Uterus (tissue), 4 donors: ENCODE measurements at places on chromosomes 2 and 18. TPM values are rescaled to one million over a fixed set of nuclear protein-coding genes. Genes with fewer than 3 reads are reported as not detected.
A peak's percentile ranks its signal among the peaks of the same experiment; 100 is the strongest.

- DNase-seq, result no peak
Observed at GRCh38 chr2:116810645-116811044, 1003.8 kb upstream of the DDX18 start.

DNA sequence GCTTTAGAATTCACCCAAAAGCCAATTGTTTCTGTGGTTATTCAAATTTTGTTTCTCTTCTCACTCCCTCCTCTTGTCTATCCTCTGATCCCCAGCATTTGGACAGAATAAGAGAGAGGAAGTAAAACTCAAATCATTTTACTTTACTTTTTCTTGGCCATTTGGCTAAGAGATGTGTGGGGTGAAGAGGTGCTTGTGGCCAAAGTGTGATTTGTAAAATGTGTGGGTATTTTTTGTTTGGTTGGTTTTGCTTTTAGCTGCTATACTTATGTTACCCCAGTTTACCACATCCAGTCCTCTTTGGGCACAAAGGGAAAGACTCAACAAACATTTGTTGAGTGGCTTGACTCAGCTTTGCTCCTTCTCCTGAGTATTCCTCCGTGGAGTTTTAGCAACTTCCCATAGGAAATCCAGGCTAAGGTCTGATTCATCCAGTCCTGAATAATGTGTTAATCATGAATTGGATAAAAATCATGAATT, 109.1 kb upstream of the CYP1B1 start:
- no peak for DNase-seq

DNA sequence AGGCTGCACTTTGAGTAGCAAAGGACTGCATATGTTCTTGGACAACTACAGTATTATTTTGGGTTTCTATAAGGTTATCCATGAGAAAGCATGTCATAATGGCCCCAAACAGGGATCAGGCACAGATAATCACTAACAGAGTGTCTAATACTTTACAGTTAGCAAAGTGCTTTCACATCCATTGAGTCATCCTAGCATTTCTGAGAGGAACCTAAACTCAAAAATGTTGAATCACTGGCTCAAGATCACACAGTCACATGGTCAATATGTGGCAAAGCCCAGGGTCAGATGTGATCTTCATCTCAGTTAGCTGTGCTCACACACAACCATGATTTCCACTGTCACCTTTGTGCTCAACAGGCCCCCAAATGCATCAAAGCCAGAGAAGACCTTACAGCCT, 156.1 kb upstream of the VRK2 start:
- no peak for DNase-seq

- DNase-seq, result no peak
Observed at GRCh38 chr2:38474021-38474456, 97.0 kb upstream of the ATL2 start.

DNA sequence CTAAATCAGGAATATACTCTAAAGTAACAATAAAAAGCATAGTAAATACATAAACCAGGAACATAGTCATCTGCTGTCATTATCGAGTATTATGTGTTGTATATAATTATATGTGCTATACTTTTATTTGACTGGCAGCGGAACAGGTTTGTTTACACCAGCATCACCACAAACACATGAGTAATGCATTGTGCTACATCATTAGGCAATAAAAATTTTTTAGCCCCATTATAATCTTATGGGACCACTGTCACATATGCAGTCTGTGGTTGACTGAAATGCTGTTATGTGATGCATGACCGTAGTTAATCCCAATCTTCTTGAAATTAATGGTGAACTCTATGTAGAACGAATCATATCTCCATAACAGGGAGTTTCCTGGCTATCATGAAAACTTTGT, 136.7 kb upstream of the ZFP36L2 start:
- no peak for DNase-seq

DNA sequence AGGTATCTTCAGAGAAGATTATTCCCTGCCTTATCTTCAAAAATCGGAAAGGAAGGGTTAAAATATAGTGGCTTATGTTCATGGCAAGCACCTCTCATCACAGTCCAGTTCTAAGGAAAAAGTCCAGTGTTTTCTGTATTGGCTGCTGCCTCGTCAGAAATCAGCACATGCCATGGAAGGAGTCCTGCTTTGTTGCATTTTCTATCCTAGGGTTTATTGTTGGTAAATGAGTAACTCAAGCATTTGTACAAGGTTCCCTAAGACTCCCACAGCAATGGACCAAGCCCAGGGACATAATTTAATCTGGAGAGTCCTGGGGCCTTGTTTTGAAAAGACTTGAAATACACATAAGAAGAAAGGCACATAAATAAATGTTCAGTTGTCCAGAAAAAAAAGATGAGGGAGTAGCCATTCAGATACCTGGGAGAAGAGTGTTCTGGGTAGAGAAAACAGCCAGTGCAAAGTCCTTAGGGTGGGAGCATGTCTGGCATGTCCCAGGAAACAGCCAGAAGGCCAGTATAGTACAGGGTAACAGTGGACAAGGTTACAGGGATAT, 26.4 kb downstream of the NBEAL1 start:
- no peak for DNase-seq

DNA sequence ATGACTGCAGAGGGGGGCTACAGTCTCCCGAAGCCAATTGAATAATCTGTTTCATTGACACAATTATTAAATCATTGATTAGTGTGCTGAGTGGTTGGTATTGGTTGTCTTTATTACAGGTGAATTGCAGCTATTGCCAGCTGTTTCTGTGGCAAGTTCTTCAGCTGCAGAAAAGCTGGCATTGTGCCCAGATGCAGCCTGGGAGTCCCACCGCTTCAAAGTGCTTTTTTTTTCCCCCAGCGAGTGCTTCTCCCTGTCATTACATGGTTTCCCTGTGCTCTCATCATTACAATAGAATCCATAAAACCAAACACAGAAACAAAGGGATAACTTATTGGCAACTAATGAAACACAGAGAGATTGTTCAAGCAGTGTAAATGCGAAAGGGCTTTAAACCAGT, 164.7 kb downstream of the GRB14 start:
- no peak for DNase-seq

DNA sequence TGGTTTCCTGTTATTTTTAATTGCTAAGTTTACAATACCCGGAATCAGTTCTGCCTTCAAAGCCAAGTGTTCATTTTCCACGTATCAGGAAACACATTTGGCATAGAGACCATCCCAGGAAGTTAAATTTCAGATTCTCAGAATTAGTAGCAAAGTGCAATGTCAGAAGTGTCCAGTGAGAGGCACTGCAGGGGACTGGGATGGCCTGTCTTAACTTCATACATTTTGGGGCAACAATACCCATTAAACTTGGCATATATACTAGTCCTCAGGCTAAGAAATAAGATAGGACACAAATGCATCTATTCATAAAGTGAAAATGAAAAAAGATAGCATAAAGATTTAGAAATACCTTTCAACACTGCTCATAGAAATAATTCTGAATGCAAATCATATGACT, 1.5 kb upstream of the IL1RL2 start:
- no peak for DNase-seq

DNA sequence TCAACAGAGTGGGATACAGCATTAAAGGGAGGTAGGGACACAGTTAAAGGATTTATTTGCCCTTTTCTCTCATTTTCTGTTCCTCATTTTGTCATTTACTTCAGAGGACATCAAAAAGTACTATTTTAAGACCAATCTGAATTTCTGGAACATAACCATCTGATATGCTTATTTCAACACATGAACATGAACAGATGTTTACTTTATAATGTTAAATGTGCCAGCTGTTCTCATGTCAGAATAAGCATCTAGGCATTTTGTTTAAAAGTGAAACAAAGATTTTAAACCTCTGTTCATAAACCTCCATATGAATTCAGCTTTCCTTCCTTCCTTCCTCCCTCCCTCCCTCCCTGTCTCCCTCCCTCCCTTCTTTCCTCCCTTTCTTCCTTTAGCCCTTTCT, 677.7 kb downstream of the CNTNAP5 start:
- DNase-seq, result no peak

- peak; percentile 84 for DNase-seq
Observed at GRCh38 chr2:217858519-217859491, 144.0 kb downstream of the TNS1 start.

- DNase-seq, result no peak
Observed at GRCh38 chr18:34339155-34339554, 114.4 kb upstream of the NOL4 start.

DNA sequence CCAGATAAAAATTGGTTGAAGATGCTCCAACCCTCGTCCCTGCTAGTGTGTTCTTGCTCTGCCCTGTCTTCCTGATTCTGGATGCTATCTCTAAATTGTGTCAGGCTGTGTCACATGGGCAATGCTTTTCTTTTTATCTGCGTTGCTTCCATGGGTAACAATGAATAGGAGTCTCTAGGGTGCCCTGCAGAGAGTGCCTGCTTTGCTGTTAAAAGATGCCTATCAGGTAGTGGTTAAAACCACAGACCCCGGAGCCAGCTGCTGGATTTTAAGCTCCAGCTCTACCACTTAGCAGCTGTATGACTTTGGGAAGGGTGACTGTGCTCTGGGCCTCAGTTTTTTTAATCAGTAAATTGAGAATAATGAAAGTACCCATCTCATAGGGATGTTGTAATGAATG, 340.3 kb downstream of the PLCL1 start:
- DNase-seq, result no peak

DNA sequence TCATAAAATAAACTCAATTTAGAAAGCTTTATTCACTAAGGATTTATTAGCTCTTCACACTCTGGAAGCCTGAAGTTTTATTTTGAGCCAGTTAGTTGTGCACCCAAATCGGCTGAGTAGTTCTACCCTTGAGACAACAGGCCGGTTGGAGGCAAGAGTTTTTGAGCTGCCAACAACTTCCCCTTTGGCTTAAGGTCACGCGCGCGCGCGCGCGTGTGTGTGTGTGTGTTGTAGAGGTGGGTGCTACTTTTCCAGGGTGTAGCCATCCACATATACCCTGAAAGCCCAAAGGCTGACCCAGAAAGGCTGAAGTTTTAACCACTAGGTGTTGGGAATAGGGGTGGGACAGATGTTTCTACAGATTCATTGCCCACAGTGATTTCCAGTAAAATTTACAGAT, 150.2 kb upstream of the LHCGR start:
- no peak for DNase-seq

- no peak for DNase-seq
Observed at GRCh38 chr2:182167882-182168281, 182.2 kb downstream of the PPP1R1C start.

DNA sequence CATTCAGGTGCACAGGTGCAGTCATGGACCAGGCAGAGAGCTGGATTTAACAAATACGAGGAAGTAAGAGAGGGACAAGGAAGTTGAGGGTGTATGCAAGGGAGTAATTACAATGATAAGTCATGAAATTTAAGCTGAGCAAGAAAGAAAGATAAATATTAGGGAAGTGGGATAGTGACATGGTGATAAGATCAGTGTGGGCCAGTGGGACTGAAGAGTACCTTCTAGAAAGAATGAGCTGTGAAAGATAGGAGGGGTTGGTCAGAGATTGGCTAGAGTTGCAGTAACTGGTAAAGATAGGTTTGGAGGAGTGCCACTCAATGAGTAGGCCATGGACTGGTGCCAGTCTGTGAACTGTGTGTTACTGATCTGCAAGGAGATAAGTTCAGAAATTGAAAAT, 200.8 kb upstream of the SIX3 start:
- no peak for DNase-seq

GRCh38 chr2:159758239-159758638, 39.8 kb downstream of the CD302 start:
- no peak for DNase-seq

DNA sequence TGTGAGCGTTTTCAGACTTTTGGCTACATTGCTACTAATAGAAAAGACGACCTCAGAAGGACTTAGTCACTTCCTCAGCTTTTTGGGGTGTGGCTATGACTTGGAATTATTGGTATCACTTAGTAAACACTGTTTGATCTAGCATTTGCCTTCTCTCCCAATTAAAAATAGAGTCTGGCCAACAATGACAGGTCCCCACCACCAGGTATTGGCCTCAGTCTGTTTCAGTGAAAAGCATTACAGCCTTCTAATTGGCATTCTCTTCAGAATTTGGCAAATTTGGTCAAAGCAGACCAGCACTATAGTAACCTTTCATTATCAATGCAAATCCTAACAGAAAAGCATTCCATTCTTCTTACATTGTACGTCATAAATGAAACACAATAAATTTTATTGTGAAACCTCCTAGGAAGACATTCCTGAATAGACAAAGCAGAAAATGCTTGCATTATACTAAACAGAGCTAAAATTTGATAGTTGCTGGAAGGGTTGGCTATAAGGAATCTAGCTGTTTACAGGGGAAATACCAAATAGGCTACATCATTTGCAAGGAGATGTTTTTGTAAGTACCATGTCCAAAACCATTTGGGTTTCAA, 613.9 kb downstream of the IRS1 start:
- no peak for DNase-seq

GRCh38 chr2:23566241-23567142, 181.5 kb downstream of the KLHL29 start:
- no peak for DNase-seq

DNA sequence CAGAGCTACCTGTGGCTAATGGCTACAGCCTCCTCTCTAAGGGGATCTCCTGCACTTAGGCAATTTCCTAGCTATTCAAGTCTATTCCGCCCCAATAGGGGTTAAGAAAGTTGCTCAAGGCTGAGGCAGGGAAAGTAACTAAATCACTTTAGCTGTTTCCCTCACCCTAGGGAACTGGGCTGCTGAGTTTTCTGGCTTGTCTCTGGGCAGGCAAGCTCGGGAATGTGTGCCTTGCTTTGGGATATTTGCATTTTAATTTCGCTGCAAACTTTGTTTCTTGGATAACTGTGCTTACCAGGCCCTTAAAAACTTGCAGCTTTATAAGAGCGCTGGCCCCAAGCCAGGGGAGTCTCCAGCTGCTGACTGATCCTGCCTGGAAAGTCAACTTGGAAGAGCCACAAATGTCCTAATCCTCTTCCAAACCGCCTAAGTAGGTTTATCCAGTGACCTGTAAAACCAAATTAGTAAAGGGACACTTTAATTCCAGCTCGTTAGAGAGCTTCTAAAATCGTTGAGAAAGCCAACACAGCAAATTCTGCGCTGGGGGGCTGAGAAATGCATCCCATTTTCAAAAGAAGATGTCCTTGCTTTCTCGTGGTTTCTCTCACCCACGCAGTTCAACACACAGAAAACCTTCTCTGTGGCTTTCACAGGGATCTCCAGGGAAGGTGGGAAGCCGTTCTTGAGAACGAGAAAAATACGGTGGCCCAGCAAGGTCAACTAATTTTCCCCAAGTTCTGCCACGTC, 59.5 kb upstream of the SP3 start:
- DNase-seq, result peak; percentile 86

GRCh38 chr2:15745350-15745749, 153.7 kb downstream of the DDX1 start:
- DNase-seq, result no peak

The FBXO41 gene
- 0.29 TPM for total RNA-seq

The PPP4R3B gene
- 73.1 TPM for total RNA-seq

The DBI gene
- total RNA-seq, result 2.6 TPM

The VWA3B gene
- total RNA-seq, result not detected

The ATOH8 gene
- 17.0 TPM for total RNA-seq

The RUFY4 gene
- total RNA-seq, result 0.07 TPM

The IL36G gene
- not detected for total RNA-seq

The LRRFIP1 gene
- total RNA-seq, result 199 TPM

The CLEC4F gene
- total RNA-seq, result 2.4 TPM
